Activated T-helper 1 cell treated with anti-CD3 and anti-CD28 coated beads, Interleukin-12 subunit alpha, Interleukin-12 subunit beta, Interleukin-2, Interleukin-4 antibody, amounts not matched to agents 30 ng/mL and 10 ng/mL and 1 ng/mL, durations not matched to agents 14 hours and 24 hours and 36 hours (primary cell): ENCODE measurements at places on chromosomes 3 and 15.

GRCh38 chr3:182722907-182723306, 70.4 kb upstream of the ATP11B start:
- DNase-seq = no peak

DNA sequence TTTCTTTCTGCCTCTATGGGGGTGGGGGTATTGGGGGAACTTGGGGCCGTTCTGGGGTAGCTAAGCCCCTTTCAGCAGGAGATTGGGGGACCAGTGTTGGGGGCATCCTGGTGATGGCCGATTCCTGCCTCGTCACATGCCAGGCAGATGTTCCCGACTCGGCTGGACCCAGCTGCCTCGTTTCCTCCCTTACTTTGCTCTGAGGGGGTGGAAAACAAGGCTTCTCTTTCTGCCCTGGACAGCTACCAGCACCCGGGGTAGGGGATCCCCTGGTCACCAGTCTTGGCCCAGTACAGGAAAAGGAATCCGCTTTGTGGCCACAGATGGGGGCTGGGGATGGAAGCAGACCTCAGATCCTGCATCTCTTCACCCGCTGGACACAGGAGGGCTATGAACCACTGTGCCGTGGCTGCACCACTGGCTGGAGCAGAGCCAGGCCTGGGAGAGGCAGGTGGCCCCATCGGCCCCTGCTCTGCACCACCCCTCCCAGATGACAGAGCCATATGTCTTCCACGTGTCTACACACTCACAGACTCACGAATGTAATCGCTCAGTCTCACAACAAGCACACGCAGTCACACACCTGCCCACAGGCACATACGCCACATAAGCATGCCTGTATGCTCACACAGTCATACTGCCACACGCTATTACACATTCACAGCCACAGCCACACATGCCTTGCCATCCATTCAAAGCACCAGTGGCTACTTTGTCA, 12.4 kb downstream of the SNX33 start:
- DNase-seq = no peak

GRCh38 chr3:104530934-104531333, 835.8 kb upstream of the ALCAM start:
- DNase-seq = no peak

DNA sequence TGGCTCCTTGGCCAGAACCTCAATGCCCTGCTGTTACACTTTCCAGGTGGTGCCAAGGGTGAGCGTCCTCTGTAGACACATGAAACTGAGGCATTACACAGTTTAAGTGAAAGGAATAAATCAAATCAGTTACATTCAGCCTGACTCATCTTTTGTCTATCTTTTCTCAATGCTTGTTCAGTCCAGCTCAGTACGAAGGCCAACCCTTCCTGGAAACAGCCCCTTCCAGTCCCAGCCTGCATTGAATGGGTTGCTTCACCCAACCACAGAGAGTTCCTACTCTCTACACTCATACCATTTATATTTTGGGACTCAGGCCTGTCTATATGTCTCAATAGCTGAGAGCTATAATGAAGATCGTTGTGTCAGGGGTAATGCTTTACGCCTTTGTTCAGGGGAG, 363.6 kb downstream of the RORA start:
- DNase-seq = no peak

DNA sequence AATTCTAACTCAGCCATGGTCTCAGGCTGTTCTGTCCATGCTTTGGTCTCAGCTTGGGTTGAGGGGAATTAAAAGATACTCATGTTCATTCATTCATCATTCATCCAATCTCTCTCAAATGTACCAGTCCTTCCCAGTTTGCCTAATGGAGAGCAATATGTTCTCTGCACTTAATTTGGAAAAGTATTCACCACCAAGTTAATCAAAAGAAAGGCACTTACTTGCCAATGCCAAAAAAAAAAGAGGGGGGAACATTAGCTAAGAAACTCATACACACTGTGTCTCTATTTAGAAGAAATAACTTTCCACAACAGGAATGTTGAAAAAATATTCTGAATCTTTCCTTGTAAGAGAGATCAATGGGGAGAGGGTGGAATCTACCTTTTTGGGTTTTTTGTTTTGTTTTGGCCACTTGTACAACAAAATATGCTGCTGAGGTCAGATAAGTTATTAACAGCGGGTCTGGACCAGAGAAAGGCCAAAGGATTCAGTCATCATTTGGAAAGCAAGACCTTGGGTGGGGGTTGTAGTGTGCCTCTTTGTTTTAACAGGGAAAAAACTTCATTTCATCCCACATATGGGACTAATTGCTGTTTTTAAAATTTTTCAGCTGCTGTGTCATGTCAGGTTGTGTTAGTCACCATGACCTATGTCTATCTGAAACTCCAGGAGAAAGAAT, 152.3 kb downstream of the FBN1 start:
- DNase-seq = no peak

GRCh38 chr3:127214975-127215374, 22.0 kb downstream of the PRR23E start:
- no peak for DNase-seq

- DNase-seq = no peak
These were observed at the start of gene ZPLD1 for GRCh38 chr3:102434715-102435114. Gene ZPLD1 (plus strand): TSS chr3:102435015. CDS start chr3:102438488, 3,473 bp downstream.

DNA sequence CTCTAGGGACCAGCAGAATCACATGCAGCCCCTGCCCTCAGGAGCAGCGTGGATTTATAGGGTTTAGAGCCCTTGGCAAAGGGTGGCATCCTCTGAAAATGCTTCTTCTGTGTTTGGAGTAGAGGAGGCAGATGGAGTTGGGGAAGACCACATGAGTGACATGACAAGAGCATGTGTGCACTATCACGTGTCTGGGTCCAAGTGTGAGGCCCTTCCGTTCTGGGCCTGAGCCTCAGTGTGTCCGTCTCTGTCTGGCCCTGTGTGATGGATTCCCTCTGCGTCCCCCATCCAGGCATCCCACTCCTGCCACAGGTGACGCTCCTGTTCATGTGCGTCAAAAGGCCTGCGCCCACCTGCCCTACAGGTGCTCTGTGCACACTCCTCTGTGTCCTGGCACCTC, 30.1 kb downstream of the FGD5 start:
- DNase-seq = no peak

DNA sequence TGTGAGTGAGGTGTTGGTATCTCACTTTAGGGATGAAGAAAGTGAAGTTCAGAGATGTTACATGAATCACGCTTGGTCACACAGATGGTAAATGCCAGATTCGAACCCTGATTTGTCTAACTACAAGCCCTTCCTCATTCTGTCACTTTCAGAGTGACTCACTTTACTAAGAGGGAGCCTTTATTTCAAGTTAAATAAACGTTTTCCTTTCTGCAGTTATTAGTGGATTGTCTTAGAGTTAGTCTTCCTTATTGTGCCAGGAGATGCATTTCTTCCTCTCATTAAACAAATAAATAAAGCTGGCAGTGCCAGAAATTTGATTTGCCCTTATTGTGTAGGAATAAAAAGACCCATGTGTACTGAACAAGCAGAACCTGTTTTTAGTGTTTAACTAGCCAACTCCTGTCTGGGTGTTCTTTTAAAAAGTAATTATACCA, 162.5 kb downstream of the AKAP13 start:
- DNase-seq = no peak

- no peak for DNase-seq
These were observed 72.9 kb downstream of the TM4SF4 start for GRCh38 chr3:149547413-149547812.

GRCh38 chr15:62472616-62473299, 307.7 kb upstream of the C2CD4B start:
- no peak for DNase-seq

DNA sequence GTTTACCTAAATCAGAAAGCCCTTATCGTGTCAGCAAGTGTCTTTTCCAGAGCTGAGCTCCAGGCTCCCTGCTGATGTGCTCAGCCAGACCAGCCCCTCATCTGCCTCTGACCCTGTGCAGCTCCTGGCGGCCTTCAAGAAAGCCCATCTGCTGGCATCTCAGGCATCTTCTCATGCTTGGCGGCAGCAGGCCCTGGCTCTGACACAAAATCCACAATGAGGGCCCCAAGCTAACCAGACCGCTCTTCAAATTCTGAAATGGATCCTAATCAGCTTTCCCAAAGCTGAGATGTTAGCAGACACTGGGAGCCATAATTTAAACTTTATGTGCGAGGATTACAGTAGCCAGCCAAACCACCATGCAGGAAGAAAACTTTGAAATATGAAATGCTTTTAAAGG, 50.8 kb upstream of the CTDSPL start:
- DNase-seq = no peak

DNA sequence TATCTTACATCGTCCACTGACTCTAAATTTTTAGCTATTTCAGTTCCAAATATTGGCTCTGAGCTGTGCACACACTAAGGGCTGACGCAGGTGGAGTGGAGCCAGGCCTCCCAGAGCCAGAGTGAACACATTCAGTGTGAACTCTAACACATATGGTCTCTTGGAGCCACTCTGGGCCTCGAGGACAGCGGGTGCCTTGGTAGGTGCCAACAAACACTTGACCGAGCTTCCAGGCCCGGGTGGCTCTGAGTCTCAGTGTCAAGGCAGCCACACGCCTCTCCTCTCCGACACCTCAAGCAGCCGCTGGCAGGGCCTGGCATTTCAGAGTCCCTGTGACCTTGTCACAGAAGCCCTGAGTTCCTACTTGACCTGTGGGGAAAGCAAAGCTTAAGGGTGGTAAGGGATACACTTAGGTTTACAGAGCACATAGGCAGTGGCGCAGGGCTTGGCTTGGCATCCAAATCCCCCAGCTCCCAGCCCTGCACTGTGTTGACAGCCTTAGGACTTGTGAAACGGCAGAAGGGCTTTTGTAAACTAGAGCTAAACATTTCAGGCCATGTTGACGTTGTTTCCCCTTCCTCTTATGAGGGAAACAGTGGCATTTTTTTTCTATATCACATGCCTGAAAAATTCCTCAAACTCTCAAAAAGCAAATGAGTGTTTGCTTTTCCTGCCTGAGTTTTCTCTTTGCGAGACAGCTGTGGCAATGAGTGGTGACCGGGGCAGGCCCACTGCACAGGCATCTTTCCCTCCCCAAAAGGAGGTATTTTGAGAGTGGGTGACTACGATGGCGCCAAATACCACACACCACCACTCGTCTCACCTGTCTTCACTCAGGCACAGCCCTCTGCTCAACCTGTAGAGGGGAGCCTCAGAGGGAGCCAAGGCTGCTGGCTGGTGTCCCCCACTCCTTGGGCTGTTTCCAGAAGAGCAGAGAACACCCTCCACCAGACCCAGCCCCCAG, 60.8 kb downstream of the DAPK2 start:
- no peak for DNase-seq

DNA sequence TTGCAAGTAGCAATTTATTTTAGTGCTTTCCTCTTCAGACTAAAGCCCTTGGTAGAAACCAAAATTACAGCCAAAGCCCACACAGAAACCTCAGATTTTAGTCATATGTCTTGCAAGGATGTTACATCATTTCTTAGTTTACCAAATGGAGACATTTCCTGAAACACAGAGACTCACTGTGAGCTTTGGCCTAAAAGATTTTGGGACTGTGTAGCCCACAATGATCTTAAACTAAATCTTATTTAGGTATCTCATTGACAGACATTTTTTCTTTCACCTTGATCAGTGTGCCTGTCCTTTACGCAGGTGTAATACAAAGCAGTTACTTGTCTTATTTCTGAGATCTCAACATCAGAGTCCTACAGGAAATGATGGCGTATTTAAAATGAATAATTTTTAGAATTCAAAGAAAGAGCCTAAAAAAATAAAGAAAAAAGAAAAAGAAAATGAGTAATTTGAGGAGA, 27.8 kb upstream of the AP4E1 start:
- DNase-seq = peak; percentile 29

- DNase-seq = no peak
These were observed 24.1 kb downstream of the NEK10 start for GRCh38 chr3:27345045-27345444.

GRCh38 chr3:34359064-34359463, 560.6 kb downstream of the PDCD6IP start:
- DNase-seq = no peak

DNA sequence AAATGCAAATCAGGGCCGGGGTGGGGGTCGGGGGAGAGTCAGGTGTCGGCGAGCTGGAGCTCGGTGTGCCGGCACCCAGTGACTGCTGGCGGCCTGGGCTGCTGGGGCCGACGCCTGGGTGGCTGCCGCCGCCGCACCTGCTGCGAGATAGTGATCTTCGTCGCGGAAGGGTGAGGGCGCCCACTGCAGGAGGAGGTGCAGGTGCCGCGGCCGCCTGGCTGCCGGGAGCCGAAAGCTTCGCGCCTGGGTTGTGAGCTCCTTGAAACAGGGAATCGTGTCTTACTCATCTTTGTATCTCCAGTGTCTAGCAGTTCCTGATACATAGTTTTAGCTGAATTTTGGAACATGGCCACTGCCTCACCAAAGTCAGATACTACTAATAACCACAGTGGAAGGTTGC, 64.0 kb upstream of the CPOX start:
- peak; percentile 26 for DNase-seq

DNA sequence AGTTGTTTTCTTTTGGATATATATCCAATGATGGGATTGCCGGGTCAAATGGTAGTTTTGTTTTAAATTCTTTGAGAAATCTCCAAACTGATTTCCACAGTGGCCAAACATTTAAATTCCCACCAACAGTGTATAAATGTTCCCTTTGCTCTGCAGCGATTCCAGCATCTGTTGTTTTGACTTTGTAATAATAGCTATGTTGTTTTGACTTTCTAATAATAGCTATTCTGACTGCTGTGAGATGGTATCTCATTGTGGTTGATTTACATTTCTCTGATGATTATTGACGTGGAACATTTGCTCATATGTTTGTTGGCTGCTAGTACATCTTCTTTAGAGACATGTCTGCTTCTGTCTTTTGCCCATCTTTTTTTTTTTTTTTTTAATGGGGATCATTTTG, 332.2 kb upstream of the GBE1 start:
- DNase-seq = no peak

DNA sequence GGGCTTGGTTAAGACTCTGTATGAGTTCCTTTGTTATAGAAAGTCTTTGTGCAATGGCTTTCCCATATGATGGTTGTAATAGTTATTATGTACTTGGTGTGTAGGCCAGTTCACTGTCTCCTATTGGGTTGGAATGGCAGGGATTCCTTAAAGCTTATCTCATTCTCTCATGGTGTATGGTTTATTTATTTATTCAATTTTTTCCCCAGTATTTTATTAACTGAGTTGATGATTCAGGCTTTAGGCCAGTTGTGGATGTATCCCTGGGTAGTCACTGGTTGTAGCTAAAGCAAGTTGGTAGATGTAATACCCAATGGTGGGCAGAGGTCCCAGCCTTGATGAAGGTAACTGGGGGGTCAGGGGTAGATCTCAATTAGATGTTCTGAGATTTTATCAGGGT, 349.4 kb downstream of the DOCK3 start:
- no peak for DNase-seq

- no peak for DNase-seq
These were observed 259.9 kb upstream of the ZPLD1 start for GRCh38 chr3:102174832-102175374.

- no peak for DNase-seq
These were observed 65.4 kb upstream of the CLDN18 start for GRCh38 chr3:137944593-137944992.

GRCh38 chr3:147354623-147355022, 51.7 kb downstream of the ZIC4 start:
- no peak for DNase-seq

- no peak for DNase-seq
These were observed 727.7 kb upstream of the NECTIN3 start for GRCh38 chr3:110343945-110344344.
